ENCODE measurements at places on chromosomes 16 and 17.

DNA sequence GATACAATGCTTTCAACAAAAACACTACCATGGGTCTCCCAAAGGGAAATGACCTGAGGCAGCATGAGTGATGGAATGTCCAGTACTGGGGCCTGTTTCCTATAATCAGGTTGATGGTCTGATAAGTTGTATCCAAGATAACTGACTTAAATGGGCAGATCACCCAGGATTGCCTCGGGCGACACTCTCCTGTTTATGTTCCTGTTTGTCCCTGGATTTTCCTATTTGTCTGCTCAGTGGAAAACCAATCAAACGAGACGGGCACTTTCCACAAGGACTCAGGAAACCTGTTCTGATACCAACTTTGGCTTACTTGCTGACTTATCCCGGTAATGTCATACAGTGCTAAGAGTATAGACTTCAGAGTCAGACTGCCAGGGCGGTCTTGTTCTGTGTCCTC, 27.4 kb downstream of the USP43 start:
- no peak for DNase-seq

- no peak for DNase-seq
Observed at GRCh38 chr16:55242667-55243066, 81.3 kb upstream of the IRX6 start.

DNA sequence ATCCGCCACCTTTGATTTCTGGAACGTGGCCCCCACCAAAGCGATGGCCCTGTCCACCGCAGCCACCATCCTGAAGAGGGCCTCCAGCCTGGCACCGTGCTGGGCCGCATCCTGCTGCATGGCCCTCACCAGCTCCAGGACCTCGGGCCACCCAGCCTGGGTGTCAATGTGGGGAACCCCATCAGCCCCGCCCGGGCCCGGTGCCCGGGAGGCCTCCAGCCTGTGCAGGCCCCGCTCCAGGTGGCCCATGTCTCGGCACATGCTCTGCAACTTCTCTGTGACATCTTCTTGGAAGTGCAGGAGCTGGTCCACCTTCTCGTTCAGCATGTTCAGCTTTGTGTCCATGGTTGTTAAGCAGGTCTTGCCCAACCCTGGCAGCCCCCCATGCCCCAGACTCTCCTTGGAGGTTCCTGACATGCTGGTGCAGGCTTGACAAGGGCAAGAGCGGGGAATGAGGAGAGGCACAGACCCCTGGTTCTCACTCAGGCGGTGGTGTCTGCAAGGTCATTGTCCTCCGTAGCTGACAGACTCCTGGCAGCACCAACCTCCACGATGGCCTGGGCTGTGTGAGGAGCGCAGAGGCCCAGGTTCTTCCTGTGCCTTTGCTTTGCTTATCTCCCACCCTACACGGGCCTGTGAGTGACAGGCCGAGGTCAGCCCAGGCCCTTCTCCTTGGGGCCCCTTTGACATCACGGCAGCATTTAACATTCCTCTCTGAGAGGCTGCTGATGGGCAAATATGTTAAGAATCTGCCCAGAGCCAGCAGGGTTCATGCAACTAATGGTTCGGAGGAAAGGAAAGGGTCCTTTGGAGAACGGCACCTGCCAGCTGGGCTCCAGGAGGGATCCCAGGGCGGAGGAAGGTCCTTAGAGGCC, at the start of gene MYLK3:
Gene MYLK3 (minus strand): TSS at position 568 of the 875 bp plus-strand sequence. CDS start 151 bp downstream, at position 417.
- DNase-seq: no peak

GRCh38 chr16:85141491-85142128, 29.3 kb upstream of the CIBAR2 start:
- no peak for DNase-seq

GRCh38 chr17:72184805-72185204, 64.0 kb downstream of the SOX9 start:
- peak; percentile 14 for DNase-seq

Data from cardiac fibroblast (primary cell).